ENCODE measurements at places on chromosomes 6 and 20.

DNA sequence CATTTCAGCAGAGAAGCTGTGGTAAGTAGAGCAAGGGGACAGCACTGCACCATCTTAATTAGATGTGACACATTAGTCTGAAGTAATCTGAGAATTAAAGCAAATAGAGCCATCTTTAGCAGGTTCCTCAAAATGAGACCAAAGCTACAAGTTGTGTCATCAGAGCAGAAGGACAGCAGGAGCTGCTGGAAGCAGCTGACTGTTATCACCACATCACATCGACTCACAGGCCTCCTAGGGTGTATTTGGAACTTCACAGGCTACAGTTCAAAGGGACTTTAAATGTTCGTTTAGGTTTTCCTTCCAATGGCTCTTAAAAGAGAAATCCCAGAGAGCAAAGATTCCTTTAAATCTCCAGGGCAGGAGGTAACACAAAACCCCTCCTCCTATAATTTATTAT is 69.5 kb downstream of the LCA5 start:
- no peak for DNase-seq

GRCh38 chr6:111865909-111866546 is 7.2 kb downstream of the FYN start:
- DNase-seq = no peak

DNA sequence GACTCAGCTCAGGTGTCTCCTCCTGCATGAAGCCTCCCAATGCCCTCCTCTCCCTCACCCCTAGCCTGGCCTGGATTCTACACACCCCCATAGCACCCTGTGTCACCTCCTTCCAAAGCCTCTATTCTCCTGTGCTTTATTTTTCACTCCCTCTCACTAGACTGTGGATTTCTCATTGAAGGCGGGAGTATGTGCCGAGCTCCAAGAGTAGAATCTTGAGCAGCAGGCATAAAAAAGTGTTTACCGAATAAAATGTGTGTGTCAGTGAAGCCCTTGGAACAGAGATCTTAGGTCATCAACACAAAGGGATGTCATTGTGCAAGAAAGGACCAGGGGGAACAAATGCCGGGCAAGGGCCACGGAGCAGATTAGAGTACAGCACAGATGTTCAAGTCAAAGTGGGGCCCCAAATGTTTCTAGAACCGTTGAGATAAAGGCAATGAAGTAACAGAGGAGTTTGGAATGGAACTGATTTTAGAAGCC is 106.1 kb upstream of the TMEM170B start:
- DNase-seq = no peak

DNA sequence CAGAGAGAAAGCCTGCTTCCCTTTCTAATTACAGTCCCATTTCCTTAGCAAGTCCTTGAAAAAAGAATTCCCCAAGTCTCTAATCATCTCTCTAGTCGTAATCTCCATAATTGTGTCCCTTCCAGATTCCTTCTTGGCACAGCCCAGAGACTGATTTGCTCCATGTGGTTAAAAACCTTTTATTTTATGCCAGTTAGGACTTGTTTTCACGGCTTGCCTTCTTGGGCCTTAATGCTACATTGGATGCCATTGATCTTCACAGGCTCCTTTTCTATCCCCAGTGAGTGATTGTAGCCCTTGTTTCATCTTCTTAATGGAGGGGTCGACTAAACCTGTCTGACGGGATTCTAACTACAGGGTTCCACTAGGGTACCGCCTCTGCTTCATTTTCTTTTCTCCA is 650.6 kb upstream of the ARID1B start:
- no peak for DNase-seq

DNA sequence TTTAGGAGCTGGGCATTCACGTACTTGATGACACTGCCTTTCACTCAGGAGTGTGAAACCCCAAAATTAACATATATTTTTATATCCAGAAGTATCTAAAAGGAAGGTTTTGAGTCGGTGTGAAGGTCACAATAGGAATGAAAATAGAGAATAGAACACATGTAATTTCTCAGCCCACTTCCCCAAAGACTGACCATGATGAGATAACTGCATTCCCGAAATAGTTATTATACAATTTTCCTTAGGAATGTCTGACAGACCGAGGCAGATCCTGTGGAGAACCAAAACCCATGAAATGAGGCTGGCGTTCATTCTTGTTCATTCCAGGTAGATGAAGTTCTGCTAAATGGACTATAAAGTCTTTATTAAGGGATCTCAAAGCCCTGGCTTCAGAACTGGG is 10.3 kb downstream of the NSFL1C start:
- DNase-seq = no peak

DNA sequence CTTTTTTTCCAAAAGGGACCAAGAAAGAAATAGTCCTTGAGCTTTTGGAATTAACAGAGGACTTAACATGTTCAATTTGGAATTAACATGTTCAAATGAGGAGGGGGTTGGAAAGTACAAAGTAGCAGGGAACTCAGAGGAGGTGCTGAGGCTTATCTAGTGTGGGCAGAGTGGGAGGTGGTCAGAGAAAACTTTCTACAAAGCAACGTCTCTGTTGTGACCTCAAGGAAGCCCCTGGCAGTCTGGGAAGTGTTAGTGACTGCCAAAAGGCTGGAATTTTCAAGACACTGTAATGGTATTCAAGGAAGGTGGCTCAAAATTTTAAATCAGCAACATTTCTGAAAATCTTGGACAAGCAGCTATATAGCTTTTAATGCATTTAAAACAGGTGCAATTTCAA is 7.3 kb downstream of the ECI2 start:
- no peak for DNase-seq

DNA sequence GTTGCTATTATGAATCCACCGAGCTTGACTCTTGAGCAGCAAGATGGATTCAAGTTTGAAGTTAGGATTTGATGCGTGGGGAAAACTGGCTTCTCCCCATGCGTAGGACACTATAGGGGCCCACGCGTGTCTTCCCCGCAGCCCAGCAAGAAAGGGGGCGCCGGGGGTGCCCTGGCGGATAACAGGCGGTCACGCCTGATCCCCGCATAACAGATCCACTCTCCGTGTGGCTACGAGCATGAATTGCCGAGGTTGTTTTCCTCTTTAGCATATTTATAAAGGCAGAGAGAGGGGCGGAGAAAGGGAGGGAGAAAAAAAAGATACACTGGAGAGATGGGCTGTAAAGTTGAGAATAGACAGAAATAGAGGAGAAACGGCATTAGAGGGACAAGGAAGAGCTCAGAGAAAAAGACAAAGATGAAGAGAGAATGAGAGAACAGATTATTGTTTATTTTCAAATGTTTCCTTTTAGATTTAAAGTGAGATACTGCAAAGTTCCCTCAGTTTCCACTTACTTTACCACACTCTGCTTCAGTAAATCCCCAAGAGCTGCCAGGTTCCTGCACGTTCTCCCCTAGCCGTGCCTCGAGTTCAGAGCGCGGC is 32.0 kb downstream of the TFAP2A start:
- DNase-seq = peak; percentile 52

GRCh38 chr6:92270365-92270764 is 1149.0 kb downstream of the EPHA7 start:
- no peak for DNase-seq

- DNase-seq = no peak
Measured at GRCh38 chr6:159184559-159184958, 15.4 kb downstream of the FNDC1 start.

GRCh38 chr6:13165502-13166172 is 162.7 kb downstream of the TBC1D7 start:
- no peak for DNase-seq

DNA sequence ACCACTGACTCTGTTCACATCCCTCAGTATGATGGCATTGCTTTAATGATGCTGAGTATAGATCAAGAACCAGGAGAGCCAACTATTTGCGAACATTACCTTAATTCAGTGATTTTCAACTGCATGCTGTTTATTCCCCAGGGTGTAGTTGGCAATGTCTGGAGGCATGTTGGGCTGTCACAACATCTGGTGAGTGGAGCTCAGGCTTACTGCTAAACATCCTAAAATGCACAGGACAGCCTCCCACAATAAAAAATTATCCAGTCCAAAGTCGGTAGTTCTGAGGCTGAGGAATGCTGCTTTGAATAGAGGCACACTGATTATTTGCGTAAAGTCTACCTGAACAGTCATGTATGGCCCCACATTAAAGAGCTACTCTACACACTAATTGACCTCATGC is 94.8 kb upstream of the OPRM1 start:
- DNase-seq = peak; percentile 5

GRCh38 chr6:42527204-42527603 is 36.6 kb upstream of the UBR2 start:
- DNase-seq = no peak

DNA sequence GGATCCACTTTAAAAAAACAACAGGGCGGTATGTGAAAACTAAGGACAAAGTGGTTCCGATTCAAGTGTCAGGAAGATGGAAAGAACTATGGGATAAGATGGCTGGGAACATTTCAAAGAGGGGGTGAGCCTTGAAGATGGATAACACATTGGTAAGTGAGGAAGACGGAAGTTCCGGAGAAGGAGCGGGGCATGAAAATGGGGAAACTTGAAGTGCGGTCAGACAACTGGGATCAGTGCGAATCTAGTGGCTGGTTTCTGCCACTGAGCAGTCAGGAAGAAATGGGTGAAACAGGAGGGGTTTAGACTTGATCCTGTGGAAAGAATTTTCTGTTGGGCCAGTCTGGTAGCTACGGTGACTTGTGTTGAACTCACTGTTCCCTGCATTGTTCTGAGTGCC is 1.2 kb downstream of the NAA20 start:
- no peak for DNase-seq

DNA sequence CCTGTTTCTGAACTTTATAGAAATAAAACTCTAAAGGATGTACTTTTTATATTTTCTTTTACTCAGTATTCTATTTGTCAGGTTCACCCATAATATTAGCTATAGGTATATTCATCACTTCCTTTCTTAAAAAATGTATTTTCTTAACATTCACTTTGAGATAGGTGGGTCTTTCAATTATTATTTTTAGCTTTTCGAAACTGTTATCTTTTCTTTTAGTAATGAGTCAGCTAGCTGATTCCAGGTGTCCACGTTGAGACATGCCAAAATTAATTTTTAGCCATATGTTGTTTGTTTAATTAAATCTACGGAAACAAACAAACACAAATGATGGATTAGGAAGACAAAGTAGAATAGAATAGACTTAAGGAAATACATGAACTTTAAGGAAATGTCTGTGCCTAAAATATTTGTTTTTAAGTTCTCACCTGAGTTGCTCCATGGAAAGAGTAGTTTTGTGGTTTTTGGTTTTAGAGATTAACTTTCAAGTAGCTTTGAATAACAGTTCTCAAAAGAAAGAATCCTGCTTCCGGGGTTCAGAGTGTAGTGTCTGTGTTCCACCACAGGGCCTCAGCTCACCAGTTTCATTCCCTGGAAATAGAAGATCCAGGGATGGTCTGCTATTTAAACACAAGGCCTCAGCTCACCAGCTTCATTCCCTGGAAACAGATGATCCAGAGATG is 435.0 kb downstream of the HAO1 start:
- DNase-seq = no peak

- DNase-seq = no peak
Measured at GRCh38 chr20:44706301-44707017, 8.7 kb upstream of the CCN5 start.

GRCh38 chr20:37364927-37365272 is 19.0 kb downstream of the SRC start:
- no peak for DNase-seq

DNA sequence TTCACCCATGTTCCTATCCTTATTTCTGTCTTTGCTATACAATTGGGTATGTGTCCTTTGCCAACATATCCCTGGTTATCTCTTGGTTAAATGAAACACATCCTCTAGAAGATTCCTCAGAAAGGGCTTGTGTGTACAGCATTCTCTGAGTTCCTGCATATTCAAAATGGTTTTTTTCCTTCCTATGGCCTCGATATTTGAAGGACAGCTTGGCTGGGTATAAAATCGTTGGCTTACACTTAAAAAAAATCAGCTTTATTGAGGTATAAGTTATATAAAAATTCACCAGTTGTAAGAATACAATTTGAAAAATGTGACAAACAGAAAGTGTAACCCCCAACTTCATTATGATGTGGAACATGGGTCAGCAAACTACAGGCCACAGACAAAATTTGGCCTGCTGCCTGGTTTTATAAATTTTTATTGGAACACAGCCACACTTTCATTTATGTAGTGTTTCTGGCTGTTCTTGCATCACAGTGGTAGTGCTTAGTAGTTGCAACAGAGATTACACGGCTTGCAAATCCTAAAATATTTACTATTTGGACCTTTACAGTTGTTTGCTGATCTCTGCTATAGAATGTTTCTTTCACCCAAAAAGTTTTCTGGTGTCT is 16.7 kb downstream of the PCMT1 start:
- no peak for DNase-seq

DNA sequence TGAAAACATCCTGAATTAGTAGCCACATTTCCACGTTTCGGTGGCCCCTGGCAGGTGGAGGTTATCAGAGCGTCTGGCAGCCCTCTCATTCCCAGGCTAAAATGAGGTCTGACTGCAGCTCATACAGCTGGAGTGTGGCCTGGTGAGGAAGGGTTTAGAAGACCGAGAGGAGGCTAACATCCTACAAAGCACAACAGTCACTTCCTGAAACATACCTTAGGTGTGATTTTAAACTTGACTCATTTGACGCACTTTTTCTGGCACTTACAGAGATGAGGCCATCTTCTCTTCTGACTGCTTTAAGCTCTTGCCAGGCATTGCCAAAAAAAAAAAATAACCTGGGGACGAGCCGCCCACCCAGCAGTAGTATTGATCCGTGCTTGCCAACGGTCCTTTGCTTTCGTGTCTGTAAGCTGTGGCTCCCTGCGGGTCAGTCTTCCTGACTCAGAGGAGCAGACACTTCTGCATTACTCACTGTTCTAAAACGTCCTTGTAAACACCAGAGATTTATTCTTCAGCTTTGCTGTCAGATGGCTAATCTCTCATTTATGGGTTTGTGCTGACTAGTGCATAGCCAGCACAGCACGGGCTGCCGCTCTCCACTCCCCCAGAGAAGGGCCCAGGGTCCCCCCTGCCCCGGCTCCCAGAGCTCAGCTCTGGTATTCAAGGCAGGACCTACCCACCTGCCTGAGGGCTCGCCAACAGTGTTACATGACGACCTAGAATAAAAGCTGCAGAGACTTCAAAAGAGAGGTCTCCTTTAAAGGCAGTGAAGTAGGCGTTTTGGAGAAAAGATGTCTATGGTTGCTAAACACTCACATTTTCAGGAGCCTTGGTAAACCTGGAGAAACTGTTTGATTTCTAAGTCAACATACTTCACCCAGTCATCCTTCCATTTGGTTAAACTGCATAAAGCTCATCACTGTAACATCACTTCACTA is 78.5 kb upstream of the FRMD1 start:
- no peak for DNase-seq

DNA sequence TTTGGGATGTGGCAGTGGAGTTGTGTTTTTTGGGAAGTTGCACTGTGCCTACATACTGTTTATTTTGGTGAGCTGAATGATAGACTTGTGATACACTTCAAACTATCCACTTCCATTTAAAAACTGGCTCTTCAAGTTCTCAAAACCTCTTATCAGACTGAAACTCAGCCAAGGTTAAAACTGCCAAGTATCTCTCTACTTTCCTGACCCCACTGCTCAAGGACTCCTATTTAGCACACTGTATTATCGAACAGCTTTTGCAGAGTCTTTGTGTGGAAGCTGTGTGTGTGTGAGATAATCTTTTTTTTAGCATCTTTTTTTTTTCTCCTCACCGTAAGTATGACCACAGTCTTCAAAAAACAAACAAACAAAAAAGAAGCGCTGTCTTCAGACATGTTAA is 21.1 kb downstream of the STX11 start:
- DNase-seq = no peak

- peak; percentile 82 for DNase-seq
Measured at GRCh38 chr6:39361657-39362486, 39.4 kb upstream of the KCNK16 start.

- DNase-seq = no peak
Measured at GRCh38 chr6:74467533-74468215, 738.2 kb downstream of the COL12A1 start.

GRCh38 chr6:149118737-149119653 is 198.5 kb upstream of the TAB2 start:
- no peak for DNase-seq

Measured in NCI-H2081 (cell line).